ENCODE measurements at places on chromosomes 6 and 20.

GRCh38 chr6:110233770-110234374, 53.6 kb downstream of the CDC40 start:
- no peak for DNase-seq

- DNase-seq = no peak
Measured at GRCh38 chr20:36658300-36658699, 12.3 kb upstream of the SLA2 start.

DNA sequence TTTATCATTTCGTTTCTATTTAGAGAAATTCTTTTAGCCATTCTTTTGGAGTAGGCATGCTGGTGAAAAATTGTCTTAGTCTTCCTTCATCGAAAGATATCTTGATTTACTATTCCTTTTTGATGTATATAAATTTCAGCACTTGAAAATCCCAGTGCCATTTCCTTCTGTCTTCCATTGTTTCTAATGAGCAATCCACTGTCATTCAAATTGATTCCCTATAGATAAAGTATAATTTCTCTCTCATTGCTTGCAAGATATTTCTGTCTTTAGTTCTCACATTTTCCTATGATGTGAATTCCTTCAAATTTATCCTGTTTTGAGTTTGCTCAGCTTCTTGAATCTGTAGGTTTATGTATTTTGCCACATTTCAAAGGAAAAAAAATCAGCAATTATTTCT, 251.1 kb upstream of the CHD6 start:
- no peak for DNase-seq

DNA sequence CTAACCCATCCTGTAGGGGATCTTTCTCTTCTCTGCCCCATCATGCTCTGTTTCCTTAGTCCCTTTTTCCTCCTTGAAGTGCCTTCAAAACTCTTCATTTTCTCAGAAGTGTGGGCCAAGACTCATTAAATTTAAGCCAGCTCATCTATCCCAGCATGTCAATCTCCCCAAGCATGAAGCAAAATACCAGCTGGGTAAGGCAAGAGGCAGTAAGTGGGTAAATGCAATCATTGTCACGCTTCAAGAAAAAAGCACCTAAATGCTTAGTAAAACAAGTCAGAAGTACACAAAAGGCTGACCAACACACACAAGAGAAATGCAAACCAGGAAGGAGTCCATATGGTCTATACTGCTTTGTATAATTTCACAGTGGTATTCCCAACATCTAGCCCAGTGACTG, 61.5 kb downstream of the COL12A1 start:
- no peak for DNase-seq

GRCh38 chr6:101845621-101846020, 452.1 kb downstream of the GRIK2 start:
- no peak for DNase-seq

- no peak for DNase-seq
Measured at GRCh38 chr6:112827793-112828192, 480.7 kb downstream of the RFPL4B start.

DNA sequence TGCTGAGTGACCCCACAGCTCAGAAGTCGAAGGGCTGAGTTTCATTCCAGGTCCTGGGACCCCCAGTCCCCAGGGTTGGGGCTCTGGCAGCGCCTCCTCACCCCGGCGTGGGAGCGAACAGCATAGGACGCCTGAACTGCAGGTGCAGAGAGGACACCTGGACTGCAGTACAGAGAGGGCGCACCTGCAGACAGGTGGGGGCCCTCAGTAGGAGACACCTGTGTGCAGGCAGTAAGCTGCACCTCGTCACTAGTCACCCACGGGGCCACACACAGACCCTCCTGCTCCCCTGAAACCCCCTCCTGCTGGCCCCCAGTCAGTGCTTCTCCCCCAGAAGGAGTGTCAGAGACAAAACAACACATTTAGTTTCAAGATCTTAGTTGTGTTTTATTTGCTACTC, 8.6 kb upstream of the NKAIN4 start:
- DNase-seq = no peak

GRCh38 chr6:163461696-163462095, 47.2 kb downstream of the QKI start:
- DNase-seq = no peak

GRCh38 chr6:131568726-131569125, 4.3 kb upstream of the ARG1 start:
- no peak for DNase-seq

GRCh38 chr6:144758602-144759001, 473.5 kb downstream of the UTRN start:
- DNase-seq = no peak

- DNase-seq = peak; percentile 87
Measured at GRCh38 chr6:37051138-37052026, 45.9 kb downstream of the FGD2 start.

- DNase-seq = no peak
Measured at GRCh38 chr6:33716379-33716778, 4.9 kb upstream of the UQCC2 start.

- DNase-seq = peak; percentile 35
Measured at GRCh38 chr20:53623454-53624211, 30.0 kb upstream of the ZNF217 start.

- no peak for DNase-seq
Measured at GRCh38 chr6:22680950-22681349, 111.6 kb downstream of the HDGFL1 start.

DNA sequence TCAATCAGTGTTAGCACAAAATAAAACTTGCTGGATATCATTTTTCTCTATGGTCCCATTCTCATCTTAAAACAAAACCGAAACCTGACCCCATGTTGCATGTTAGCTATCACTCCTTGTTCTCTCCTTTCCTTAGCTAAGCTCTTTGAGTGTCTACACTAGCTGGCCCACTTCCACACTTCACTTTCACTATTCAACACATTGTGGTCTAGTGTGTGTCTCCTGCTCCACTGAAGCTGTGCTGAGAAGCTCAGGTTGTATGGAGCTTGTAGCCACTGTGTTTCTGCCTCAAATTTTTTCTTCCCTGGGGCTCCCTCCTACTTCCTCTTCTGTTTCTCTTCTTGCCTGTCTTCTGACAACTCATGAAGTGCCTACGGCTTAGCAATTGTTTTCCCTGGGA, 223.0 kb downstream of the NKAIN2 start:
- no peak for DNase-seq

GRCh38 chr20:53243152-53243551, 271.0 kb downstream of the TSHZ2 start:
- DNase-seq = no peak

DNA sequence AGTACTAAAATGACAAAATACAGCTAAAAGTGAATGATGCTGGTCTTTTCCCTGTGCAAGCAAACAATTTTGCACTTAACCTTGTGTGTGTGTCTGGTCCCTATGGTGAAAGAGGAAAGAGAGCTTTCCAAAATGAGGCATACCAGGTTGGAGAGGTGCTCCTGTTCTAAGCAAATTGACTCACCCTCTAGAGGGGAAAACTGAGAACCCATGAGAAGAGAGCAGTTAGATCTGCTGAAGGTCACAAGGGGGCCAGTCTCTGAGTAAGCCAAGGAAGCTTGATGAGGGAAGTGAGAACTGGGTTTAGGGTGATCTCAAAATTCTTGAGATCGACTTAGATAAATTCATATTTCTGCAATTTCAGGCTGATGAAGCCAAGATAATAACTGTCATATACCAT, 157.5 kb upstream of the TBX18 start:
- no peak for DNase-seq

Measured in stimulated activated CD4-positive, alpha-beta T cell treated with anti-CD3 and anti-CD28 coated beads, Interleukin-12 subunit alpha, Interleukin-12 subunit beta, amount 100 ng/mL, for 24 hours (primary cell).